ENCODE measurements at places on chromosomes 3 and 15.

DNA sequence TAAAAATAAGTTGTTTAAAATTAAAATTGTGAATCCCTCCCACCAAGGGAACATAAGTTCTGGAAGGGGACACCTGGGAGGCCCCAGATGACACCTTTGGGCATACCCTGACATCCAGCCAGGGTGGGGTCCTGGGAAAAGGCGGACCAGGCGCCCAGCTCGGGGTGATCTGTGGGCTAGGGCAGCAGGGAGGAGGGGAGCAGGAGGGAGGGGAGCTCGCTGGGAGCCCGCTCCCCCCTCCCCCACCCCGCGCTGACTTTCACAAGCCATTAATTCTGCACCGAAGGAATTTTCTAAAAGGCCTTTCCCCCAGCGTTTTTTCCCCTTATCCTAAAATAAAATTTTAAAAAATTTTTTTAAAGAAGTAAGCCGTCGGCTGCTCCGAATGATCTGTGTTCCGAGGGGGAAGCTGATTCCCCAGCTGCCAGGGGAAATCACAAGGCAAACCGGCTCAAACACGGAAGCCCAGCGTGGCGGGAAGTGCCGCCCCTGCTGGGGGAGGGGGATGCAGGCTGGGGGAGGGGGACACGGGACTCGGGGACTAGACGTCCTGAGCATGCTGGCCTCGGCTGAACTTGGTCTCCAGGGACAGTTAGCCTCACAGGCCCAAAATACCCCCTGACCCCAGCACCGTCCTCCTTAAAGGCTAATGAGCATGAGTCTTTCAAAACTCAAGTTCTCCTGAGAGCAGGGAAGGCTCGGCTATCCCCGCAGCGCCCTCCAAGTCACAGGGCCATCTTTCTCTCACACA lies 13.9 kb downstream of the PLXND1 start:
- no peak for DNase-seq

GRCh38 chr3:174329321-174329720 lies 529.8 kb upstream of the NAALADL2 start:
- no peak for DNase-seq

DNA sequence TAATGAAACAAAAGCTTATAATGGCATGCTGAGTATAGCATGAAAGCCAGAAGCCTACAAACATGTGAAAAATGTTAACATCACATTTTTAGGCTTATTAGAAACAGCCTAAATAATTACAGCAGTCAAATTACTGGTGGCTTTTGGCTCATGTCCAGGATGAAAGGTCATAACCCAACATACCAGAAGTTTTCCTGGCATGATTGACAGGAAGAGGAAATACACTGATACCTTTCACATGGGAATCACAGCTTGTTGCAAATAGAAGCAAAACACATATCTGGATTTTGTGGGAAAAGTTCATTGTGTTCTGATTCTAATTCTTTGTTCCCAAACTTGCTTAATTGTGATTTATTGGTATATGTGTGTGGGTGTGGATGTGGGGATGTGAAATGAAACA lies 393.5 kb upstream of the ARRDC4 start:
- no peak for DNase-seq

GRCh38 chr3:126998728-126999127 lies 15.8 kb downstream of the PLXNA1 start:
- DNase-seq = no peak

DNA sequence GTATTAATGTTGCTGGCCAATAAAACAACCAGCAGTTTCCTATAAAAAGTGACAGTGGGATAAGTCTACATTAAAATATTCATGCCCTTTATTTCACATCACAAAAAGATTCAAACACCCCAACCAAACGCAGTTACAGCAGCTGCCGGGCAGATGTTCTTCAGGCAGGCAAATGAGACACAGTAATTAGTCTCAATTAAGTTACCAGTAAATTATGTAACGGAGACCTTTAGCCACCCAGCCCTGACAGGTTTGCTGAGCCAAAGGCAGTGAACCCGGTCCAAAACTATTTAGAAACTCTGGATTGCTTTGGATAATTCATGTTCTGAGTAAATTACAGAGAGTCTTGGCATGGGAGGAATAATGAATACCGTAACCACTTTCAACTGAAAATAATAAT lies 289.2 kb upstream of the LYSMD4 start:
- no peak for DNase-seq

DNA sequence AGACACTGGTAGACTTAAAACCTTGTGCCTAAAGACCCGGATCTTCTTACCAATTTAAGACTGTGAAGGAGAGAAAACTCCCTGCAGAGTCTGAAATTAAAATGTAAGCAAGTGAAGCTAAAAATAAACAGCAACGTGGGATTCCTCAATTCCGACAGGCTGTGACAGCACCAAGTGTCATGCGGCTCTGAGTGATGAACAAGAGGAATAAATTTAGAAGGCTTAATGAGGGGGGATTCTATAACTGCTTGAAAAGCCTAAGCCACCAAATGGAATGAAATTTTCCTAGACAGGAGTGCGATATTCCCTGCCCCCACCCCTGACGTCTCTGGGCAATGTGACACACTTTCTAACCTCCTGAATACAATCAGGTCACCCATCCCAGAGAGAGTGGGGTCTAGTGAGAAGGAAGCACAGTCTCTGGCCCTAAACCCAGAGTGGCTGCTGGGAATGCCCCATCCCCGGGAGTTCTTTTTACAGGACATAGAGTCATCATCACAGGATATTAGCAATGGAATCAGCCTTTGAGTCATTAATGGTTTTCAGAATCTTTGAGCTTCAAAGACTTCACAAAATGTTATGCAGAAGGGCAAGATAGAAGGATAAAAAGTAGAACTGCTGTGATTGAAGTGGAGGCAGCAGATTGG lies 114.3 kb downstream of the EDEM1 start:
- no peak for DNase-seq

- DNase-seq = no peak
These were observed 299.3 kb downstream of the TBC1D5 start for GRCh38 chr3:17443142-17443541.

- no peak for DNase-seq
These were observed 42.0 kb downstream of the THBS1 start for GRCh38 chr15:39622660-39623516.

DNA sequence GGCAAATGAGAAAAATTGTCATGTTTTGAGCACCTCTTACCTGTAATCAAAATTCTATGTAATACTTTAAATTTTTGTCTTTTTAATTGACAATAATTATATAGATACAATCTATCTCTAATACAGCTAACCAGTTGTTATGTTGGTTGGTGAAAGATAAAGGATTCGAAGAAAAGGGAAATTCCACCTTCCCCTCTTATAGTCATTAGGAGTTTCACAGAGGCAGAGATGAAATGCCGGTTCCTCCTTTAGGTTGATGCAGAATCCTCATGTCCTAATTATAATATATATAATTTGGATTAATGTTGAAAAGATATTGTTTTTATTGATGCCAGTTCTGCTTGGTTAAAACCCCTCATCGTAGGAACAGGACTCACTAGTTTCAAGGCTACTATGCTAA lies 67.1 kb downstream of the LRCH3 start:
- DNase-seq = no peak

DNA sequence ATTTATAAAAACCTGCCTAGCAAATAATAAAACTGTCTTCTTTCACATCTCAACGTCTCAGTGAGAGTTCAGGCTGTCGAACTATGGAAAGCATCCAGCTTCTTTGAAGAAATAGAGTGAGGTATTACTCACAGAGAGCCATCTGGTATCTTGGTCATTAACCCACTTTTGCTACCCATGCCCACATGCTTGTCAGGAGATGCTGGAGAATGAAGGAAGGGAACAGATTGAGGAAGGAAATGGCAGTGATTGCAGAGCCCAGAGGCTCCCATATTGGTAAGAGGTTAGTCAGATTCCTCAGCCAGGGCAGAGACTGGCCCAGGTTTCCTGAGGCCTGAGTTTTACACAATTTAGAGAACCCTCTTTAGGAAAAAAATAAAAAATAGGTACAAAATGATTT lies 119.1 kb downstream of the B3GALNT1 start:
- no peak for DNase-seq

DNA sequence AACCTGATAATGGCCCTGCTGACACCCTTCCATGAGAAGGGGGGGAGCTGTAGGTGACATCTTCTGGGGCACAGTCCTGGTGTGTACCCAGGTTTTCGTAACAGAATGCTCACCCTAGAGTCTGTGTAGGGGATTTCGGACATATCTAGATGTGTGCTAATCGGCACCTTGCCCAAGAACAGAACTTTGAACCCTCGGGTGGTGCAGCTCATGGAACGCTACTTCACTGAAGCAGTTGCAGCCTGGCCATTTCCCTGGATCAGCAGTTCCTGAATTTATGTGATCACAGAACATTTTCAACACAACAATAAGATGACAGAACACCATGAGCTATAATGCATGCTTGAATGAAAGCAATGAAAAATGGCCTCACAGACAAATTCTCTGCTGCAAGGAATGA lies 57.5 kb upstream of the MUC13 start:
- no peak for DNase-seq

GRCh38 chr3:14329842-14330241 lies 72.6 kb upstream of the SLC6A6 start:
- no peak for DNase-seq

GRCh38 chr3:11507719-11508118 lies 136.0 kb downstream of the VGLL4 start:
- DNase-seq = no peak

- DNase-seq = no peak
These were observed 10.2 kb upstream of the DNAH1 start for GRCh38 chr3:52305926-52306325.

GRCh38 chr15:67025719-67026609 lies 39.4 kb upstream of the SMAD3 start:
- no peak for DNase-seq

DNA sequence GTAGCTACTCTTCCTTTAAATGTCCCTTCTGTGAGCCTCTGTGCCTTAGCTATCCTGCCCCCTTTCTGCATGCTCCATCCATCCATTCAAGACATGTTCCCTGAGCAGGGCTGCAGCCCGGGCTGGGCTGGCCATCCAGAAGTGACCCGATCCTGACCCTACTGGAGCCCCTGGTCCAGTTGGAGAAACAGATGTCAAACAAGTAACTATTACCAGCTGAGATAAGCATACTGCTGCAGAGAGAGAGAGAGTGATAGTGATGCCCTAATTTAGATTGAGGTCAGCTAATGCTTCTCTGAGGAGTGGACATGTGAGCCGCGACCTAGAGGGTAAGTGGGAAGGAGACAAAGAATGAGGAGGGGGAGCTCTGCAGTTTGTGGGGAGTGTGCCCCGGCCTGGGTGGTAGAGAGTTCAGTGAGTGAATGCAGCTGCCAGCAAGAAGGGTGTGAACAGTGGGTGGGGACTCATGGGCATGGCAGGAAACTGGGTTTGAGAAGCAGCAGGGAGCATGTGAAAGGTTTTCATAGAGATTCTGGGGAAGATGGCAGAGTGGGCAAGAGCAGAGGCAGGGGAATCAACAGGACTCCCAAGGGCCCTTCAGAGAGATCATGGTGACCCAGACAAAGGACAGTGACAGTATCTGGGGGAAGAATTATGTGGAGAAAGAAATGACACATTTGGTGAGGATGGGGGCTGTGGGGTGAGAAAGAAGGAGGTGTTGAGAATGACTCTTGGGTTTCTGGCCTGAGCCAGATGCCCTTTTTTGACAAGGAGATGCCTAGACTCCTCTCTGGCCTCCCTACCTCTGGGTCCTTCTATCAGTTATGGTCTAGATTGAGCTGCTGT lies 44.9 kb downstream of the CHCHD6 start:
- DNase-seq = no peak

GRCh38 chr15:33730815-33731214 lies 237.5 kb upstream of the CHRM5 start:
- no peak for DNase-seq

DNA sequence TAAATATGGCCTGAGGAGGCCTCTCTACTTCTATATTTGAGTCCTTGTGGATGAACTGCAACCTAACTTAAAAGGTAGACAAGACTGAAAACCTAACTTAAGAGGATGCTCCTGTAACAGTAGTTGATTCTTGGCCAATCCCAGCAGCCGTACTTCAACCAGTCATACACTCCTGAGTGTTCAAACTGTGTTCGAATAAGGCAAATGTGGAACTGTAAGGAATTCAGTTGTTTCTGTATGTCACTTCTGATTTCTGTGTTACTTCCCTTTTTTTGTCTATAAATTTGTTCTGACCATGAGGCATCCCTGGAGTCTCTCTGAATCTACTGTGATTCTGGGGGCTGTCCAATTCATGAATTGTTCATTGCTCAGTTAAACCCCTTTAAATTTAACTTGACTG lies 20.5 kb downstream of the GALK2 start:
- DNase-seq = no peak

- DNase-seq = no peak
These were observed 11.8 kb upstream of the PLA2G4E start for GRCh38 chr15:42032376-42033213.

DNA sequence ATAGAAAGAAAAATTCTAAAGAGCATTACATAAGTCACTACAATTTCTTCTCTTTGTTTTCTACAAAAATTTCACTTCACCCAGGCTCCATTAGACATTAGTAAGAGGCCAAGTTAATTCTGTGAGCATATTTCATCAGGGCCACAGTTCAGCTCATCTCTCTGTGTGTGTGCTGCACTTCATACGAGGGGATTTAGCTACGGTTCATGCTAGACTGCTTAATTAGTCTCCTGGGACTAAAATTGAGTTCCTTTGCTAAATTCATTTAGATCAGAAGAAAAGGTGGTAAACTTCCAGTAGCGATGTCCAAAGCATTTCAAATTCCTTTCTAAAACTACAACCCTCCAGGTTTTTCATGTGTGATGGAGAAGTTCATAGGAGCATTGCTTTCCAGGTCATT lies 83.1 kb upstream of the SETMAR start:
- no peak for DNase-seq

Measured in H54 (cell line).